ENCODE measurements at places on chromosomes 2 and 18.
A peak's percentile ranks its signal among the peaks of the same experiment; 100 is the strongest.

DNA sequence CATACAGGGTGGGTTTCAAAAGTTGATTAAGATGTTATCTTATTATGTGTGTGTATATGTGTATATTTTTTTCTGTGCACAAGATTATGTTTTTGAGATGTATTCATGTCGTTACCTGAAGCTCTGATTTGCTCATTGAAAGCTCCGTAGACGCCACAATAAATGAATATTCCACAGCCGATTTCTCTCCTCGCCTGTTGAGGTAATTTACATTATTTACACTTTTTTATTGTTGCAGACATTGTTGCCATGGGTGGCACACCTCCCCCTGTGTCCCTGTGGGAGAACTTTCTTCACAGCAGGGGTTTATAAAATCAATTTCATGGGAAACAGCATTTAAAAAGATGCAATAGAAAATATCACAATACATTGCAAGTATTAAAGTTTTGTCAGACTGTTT, 100.6 kb downstream of the GLI2 start:
- no peak for DNase-seq

DNA sequence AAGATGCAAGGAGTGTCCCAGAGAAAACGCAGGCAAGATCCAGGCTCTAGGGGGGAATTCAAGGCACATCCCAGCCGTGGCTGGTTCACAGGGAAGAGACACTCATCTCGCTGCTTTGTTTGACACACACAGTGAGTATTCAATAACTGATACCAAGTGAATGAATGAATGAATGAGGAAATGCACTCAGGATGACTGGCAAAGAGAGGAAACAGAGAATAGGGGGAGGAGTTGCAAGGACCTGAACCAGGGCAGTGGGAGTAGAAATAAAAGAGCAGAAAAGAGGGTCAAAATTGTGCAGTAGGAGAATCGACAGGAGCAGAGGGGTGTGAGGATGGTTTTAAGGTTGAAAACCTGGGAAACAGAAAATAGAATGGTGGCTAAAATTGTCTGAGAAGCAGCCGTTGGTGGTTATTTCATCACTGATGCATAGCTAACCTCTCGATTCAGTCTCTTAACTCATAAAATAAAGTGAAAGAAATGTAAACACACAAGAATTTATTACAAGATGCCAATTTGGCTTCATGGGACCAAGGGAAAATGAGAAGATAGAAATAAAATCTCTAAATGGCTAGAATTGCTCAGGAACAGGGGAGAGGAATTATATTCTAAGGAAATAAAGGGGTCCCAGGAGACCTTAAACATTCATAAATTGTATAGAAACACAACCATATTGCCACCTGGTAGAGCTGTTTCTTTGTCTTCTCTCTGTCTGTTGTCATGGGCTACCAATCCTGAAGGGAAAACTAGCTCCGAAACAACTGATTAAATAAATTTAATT, 63.9 kb upstream of the PHLPP1 start:
- no peak for DNase-seq

- peak; percentile 26 for DNase-seq
Observed at GRCh38 chr2:218448934-218449333, 30.0 kb downstream of the VIL1 start.

- no peak for DNase-seq
Observed at GRCh38 chr2:159138642-159139182, 147.8 kb downstream of the WDSUB1 start.

DNA sequence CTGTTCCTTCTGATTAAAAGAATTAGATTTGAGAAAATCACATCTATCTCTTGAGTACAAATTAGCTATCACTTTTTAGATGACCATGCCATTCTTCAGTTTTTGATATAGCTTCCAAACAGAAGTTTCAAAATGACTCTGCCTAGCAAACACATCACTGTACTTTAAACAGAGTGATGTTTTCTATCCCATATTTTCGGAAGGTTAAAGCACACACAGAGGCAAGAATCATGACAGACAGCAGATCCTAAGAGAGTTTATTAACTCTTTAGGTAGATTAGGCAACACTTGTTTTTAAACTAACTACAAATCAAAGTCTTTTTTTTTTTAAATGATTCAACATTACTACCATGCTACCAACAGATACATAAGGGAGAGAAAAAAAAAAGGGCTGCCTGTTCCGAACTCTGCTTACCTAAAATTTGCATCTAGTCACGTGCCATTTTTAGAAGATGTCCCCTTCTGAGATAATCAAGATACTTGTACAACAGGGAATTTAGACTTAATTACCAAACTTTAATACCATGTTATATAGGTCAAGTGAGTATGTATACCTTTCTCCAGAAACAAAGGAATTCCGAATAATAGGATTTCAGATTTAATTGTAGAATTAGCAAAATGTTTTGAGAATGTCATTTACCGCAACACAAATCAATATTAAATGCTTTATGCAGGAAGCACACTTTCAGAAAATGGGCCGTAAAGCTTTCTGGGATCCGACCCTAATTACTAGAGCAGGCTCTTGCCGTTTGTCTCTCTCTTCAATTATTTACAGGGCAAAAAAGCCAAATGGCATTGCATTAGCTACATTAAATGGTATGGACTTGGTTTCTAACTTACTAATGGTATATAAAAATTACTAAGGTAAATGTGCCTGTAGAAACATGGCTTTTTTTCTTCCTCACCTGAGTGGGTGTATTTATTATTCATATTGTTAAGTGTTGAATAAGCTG, 2.6 kb downstream of the RBMS1 start:
- no peak for DNase-seq

DNA sequence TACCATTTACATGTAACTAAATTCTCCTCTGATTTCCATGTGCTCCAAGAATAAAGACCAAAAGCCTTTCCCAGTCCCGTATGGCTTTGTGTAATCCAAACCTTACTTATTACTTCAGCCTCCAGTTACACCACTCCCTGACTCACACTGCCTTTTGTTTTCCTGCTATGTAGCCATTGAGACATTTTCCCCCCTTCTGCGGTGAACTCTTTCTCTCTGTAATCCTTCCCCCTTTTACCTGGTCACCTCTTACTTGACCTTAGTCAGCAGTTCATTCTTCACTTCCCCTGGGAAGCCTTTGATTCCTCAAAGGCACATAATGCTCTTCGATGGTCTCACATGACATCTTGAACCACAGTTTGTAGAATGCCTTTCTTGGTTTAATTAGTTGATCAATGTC, 256.0 kb upstream of the FANCL start:
- no peak for DNase-seq

GRCh38 chr2:73235315-73236028, 1.4 kb downstream of the CCT7 start:
- DNase-seq = no peak

DNA sequence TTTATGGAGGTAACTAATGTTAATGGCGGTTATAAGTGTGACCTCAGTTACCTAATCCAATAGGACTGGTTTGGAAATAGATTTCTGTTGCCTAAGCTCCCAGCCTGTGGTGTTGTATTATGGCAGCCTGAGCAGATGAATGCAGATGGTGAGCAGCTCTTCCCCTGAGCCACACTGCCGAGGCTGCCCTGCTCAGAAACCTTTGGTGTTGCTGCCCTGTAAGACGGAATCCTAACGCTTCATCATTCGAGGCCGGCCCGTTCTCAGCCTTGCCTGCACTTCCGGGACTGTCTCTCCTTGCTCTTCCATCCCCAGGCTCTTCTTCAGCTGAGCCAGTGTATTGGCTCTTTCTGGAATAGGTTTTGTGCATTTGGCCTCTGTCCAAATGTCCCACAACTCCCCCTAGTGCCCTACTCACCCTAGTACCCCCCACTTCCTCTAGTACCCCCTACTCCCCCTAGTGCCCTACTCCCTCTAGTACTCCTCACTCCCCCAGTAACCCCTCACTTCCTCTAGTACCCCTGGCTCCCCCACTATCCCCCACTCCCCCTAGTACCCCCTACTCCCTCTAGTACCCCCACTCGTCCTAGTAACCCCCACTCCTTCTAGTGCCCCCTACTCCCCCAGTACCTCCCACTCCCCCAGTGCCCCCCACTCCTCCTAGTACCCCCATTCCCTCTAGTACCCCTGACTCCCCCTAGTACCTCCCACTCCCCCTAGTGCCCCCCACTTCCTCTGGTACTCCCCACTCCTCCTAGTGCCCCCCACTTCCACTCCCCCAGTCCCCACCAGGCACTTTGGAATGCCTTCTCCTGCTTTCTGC, 106.0 kb upstream of the TAF1B start:
- DNase-seq = peak; percentile 83

DNA sequence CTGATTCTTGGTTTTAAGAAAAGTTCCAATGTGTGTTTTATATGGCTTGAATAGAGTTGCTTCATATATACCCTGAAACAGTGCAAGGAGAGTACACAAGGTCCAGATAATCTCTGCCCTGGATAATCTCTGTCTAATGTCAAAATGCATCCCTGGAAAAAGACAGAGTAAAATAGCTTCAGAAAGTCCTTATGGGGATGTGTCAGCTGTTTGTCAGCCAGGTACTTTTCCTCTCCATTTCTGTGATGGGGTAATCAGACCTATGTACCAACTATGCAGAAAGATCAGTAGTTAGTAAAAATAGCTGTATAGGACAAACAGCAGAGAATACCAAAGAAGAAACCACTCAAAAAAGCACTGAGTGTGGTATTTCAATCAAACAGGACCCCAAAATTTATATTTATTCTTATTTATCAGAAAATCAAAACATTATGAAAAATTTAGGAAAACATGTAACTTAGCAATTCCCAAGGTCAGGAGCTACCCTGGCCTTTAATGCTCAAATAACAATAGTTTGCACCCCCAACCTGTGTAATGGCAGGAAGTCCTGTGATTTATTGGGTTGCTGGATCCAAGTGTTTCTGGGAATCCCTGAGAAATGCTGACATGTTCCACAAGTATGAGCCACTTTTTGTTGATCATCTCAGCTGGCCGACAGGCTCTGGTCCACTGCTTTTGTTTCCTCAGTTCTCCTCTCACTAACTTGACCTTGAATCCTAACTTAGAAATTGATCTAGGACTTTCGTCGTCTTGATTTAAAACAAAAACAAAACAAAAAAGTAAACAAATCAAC, 69.6 kb downstream of the MDH1 start:
- no peak for DNase-seq
